Right atrium auricular region (tissue), 2 donors: ENCODE measurements at places on chromosomes 7 and 10.

GRCh38 chr7:100166970-100167911 is 1.2 kb downstream of the GAL3ST4 start:
- no peak for DNase-seq

DNA sequence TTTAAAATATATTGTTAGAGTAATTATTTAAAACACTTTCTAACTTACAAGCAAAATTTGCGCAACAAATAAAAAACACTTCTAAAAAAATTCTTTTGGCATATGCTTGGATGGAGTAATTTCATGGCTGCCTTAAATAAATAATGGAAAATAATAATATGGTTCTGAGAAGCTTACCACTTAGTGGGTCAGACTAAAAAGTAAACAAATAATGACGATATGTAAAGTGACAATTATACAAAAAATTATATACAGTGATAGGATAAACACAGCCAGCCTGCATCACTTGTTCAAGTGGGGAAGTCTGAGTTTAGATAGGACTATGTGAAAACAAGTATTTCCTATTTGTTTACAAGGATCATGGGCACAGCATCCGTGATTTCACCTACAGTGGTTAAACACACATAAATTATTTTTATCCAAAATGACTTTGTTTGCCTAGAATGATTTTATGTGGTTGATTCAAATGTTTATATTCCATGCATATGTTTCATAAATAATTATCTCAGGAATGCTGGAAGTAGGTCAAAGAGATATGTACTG is 141.7 kb upstream of the SEMA3D start:
- no peak for DNase-seq

DNA sequence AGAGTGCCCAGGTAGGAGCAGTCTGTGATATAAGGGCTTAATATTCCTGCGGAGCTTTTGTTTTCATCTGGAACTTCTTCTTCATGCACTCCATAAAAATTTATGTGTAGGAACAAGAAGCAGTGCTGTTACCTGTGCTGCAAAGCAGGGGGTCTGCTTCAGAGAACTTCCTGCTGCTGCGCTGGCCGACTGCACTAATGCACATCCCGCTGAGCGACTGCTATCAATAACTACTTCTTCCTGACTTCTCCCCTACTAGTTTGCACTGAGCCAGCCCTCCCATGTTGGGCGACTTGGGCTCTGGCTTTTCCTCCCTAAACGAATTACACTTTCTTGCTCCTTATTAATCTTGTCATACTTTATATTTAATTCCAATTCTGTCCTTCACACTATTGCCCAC is 150.3 kb downstream of the NEBL start:
- DNase-seq: no peak

DNA sequence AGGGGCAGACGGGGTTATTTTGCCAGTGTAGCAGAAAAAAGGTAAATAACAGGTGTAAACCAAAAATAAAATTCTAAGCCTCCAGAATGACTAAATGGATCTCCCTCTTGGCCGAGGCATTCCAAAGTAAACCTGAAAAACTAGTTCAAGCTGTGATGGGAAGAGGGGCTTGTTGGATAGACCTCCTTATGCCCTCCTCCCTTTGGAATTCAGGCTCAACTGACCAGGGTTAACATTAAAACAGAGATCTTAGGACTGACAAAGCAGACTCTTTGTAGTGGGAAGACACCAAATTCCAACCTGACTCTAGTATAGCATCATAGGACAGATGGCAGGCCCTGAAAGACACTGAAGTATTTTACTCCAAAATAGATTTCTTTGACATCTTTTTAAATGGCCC is 113.8 kb upstream of the ITGB1 start:
- DNase-seq: no peak

DNA sequence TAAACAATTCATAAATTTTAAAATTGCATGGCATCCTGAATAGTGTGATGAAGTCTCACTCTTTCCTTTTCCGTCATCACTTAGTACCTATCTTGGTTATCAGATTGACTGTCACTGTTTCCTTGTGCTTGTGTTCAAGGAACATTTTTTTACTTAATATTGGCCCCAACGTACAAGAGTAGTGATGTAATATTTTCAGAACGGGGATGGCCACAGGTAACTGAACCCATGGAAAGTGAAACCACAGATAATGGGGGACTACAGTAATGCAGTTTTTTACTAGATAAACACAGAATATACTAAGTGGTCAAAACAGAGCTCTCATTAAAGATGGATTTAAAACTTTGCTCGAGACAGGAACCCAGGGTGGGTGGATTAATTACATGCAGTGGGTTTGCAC is 85.4 kb downstream of the MACC1 start:
- no peak for DNase-seq

DNA sequence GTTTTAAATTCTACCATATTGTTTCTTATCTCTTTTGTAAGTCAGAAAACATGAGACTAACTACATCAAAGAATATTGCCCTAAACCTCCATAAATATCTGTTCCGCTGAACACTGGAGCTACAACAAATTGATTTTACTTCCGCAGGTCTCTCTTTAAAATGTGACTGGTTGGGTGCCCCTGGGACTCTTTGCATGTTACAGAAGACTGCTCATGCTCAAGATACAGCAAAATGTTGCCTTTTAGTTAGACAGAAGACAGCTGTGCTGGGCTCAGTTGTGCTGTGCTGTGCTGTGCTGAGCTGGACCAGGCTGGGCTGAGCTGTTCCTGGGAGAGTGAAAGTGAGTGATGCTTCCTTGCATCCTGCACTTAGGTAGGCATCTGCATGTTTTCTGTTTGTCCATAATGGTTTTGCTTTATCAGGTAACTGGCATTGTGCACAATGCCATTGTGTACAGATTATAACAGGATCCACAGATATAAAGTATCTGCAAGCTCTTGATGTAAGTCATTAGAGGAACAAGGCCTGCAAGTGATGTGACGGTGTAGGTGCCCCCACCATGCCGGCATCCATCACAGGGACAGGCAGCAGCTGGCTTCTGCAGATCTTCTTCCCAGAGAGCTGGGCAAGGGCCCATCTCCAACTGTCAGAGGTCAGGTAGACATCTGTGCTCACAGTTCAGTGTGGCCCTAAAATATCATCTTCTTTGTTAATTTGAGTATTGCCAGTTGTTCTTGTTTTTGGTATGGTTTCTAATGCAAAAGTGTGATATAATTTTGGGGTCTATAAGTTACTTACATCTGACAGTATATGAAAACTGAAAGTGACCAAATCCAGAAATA is 972.5 kb upstream of the CELF2 start:
- DNase-seq: no peak

GRCh38 chr7:26305869-26306665 is 14.4 kb downstream of the SNX10 start:
- no peak for DNase-seq

- no peak for DNase-seq
Measured at GRCh38 chr7:5758753-5759335, 22.6 kb downstream of the RNF216 start.

DNA sequence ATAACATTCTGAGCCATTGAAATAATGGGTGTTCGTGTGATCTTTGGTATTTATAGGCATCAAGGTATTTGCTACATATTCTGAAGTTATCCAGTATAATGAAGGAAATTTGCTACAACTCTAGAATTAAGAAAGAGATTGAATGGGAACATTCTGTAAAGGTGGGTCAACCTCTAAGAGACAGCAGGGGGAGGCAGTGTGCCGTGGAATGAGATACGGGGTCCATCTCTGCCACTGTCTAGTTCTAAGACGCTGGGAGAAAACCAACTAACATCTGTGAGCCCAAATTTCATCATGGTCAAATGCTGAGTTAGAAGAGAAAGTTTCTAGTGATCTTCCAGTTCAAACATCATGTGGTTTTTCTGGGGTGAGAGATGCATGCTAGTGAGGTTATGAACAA is 368.9 kb downstream of the SORCS1 start:
- DNase-seq: no peak

DNA sequence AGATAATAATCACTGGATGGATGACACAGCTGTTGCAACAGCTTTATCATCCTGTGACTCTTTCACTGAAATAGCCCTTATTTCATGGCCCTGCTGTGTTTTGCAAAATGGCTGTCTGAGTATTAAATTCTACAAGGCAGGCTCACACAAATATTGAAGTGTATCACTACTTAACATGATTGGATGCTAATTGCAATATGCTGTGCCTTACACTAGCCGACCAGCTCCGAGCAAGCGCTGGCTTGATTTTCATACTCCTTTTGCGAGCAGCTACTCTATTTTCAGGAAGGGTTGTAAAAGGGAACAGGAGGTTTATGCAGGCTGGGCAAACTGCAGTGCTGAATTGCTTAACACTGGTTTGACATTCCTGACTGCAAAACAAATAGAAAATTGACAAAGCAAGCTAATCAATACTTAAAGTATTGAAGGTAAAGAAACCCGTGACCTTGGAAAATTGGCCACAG is 121.6 kb downstream of the CACNB2 start:
- no peak for DNase-seq

GRCh38 chr7:106731187-106731586 is 70.2 kb upstream of the CCDC71L start:
- no peak for DNase-seq

GRCh38 chr10:50063100-50063499 is 4.7 kb upstream of the WASHC2A start:
- no peak for DNase-seq

DNA sequence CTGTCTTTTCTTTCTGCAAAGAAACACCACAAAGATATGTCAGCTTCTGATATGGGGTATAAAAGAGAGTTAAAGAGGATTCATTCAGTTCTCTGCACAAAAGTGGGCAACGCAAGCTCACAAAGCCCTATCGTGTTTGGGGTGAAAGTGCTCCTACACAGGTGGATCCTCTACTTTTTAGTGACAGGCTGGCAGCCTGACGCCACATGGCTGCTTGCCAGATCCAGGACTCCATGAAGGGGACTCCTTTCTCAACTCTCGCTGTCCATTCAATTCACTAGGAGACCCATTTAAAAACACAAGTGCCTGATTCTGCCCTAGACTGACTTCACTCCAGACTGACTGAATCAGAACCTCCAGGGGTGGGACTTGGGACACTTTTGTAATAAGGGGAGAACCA is 8.0 kb downstream of the PARP12 start:
- DNase-seq: peak; percentile 52

DNA sequence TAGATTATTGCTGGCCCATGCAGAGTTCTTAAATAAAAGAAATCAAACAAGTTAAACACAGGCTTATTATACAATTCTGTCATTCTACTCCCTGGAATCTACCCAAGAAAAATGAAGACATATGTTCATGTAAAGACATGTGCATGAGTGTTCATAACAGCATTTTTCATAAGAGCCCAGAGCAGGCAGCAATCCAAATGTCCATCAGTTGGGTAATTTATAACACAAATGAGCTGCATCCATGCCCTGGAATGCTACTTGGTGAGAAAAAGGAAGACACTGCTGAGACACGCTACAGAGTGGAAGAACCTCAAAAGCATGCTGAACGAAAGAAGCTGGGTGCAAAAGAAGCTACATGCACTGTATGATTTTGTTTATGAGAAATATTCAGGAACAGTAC is 342.6 kb downstream of the TCERG1L start:
- no peak for DNase-seq

DNA sequence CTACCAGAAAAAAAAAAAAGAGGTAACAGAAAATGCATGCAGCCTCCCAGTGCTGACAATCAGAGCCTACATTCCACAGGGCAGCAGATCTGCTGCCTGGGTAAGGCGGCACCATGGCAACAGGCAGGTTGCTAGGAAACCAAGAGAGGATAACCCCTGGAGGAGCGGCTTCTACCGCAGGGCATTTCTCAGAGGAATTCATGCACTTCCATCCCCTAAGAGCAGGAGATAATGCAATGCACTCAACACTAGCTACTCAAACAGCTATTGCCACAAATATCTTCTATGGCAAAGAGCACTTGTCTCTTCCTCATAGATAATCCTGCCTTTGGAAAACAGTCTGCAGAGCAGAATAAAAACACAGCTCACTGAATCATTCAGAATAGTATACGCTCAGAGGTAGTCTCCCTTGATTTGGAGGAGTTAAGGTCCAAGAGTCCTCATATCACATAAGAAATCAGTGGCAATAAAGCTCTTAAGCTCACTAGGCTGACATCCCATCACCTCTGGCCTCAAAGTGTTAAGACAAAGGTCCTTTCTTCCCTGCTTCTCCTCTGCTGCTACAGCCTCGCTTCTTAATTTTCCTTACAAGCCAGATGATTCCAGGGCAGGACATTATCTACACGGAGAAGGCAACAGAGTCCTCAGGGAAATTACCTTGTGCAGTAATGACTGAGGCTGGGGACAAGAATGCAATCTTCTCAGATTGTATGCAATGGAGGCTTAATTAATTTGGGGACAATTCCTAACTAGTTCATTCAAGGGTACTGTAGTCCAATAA is 10.7 kb downstream of the PSAP start:
- DNase-seq: no peak

- no peak for DNase-seq
Measured at GRCh38 chr10:4196771-4197390, 411.9 kb upstream of the KLF6 start.

GRCh38 chr7:7175075-7175695 is 7.2 kb upstream of the C1GALT1 start:
- DNase-seq: no peak

DNA sequence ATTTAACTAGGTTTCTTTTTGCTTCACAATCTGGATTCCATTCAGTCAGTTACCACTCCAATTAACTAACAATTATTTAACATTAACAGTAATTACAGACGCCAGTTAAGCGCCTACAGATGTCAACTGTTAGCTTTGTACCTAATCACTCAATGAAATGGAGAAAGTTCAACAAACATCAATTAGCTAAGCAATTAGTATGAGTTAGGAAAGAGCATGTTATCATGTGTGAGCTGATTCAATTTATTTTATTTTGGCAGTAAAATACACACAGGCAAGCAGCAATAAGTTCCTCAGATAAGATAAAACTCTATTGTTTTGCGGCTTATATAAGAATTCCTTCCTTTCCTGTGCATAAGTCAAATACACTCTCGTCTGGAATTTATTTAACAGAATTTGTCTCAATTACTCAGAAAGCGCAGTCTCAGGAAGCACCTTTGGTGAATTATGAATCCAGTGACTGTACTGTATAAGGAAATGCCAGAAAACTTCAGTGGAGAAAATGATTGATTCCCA is 427.1 kb upstream of the GALNT17 start:
- no peak for DNase-seq

DNA sequence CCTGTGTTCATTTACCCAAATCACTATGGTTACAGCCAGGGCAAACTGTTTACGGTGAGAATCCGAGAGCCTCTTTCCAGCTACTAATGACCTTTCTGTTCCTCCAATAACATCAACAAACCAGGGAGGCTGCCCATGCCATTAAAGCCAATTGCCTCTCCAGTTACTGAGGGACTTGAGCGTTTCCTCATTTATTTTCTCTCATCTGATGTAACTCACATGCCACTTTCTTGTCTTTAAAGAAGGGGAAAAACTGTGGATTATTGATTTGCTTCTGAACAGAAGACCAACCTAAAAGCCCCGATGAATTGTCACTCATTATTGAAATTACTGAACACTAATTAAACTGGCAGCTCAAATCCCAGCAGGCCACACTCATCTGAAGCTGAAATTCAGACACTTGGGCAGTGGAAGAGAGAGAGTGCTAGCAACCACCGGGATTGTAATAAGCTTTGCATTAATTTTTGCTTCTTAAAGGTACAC is 595.8 kb upstream of the MKI67 start:
- no peak for DNase-seq

- no peak for DNase-seq
Measured at GRCh38 chr7:891291-891690, 14.9 kb downstream of the GET4 start.
